ENCODE measurements at places on chromosomes 1 and 21.

DNA sequence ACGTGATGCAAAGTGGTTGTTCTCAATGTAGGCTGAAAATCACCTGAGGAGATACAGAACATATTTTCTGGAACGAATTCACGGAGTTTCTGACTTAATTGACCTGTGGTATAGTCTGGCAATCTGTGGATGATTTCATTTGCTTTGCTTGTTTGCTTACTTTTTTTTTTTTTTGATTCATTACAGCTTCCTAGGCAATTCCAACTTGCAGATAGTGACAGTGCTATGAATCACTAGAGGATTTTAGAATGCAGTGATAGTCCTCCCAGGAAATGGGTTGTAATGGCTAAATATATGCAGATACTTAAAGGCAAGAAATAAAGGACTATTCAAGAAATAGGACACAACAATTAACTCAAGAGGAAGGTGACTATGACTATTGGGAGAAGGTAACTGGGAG is 1378.1 kb upstream of the PRMT6 start:
- no peak for DNase-seq

DNA sequence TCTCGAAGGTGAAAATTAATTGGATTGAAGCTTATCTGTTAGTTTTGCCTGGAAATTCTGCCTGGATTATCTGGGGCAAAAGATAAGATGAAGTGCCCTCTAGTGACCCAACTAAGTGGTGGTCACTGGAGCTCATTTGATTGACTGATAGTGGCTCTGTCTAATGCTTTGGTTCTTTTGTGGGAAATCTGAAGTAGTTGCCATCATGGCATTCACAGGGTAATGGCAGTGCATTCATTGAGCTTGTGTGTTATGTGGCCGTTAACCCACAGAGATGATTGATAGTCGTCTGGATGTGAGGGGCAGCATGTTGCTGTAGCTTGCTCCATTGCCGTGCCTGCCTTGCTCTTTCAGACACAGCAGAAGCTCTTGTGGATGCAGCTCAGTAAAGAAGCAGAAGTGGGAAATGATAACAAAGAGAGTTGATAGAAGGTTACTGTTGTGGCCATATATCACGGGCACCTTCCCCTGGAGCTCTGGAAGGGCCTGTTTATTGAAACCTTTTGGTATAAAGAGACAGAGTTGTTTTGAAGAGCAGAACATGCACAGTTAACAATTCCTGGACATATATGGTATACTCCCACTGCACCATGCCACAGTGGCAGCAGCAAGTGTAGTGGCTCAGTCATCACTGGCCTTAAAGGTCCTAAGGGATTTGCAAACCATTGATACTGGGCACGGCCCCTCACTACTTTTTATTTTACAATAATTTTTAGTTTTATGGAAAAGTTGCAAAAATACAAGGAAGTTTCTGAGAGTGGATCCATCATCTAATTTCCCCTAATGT is 42.0 kb downstream of the CXADR start:
- DNase-seq = no peak

DNA sequence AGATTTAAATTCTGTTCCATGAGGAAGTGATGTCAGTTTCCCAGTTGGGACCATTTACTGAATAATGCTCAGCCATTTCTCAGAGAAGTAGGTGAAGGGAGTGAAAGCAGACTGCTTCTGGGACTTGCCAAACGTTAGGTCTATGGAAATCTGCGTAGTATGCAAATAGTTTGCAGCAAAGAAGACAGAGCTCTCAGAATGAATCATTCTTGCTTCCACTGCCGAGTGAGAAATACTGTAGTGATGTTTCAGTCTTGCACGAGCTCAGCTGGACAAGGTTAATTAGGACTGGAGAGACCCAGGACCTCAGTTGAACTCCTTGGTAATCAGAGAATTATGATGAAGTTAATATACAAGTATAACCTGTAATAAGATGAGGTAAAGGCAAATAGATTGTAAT is 317.7 kb upstream of the DAB1 start:
- DNase-seq = no peak

DNA sequence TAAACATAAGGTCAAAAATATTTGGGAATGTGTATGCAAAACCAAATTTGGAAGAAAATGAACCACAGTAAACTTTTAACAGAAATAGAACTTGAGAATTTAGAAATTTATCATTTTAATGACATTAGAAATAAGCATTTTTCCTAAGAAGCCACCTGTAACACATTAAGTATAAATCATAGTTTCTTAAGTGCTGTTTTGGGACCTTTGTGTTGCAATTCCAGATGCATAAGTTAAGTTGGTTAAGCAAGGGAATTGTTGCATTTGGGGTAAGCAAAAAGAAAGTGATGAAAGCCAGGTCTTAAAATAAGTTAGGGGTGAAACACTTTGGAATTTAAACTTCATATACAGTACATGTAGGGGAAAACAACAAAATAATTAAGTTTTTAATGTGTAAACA is 49.8 kb downstream of the CDKN2C start:
- DNase-seq = no peak

GRCh38 chr1:181936768-181937581 is 124.5 kb downstream of the ZNF648 start:
- peak; percentile 34 for DNase-seq

GRCh38 chr21:35204850-35205541 is 155.9 kb upstream of the RUNX1 start:
- DNase-seq = no peak

GRCh38 chr1:203121186-203122015 is 6.1 kb upstream of the ADORA1 start:
- no peak for DNase-seq

GRCh38 chr1:90724361-90724760 is 7.3 kb upstream of the BARHL2 start:
- DNase-seq = no peak

DNA sequence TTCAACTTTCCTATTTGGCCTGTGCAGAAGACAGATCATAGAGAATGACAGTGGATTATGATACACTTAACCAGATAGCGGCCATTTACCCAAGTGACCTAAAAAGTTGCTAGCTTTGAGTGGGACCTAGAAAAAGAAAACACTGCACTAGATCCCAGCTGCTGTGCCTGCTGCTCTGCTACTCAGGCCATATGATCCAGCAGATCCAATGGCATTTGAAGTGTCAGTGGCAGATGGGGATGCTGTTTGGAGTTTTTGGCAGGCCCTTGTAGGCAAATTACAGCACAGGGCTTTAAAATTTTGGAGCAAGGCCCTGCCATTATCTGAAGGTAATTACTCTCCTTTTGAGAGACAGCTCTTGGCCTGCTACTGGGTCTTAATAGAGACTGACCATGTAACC is 74.0 kb upstream of the KCNE2 start:
- DNase-seq = no peak

- DNase-seq = no peak
Measured at GRCh38 chr1:74609810-74610371, 63.7 kb downstream of the ERICH3 start.

- no peak for DNase-seq
Measured at GRCh38 chr1:236808564-236809130, 13.6 kb downstream of the MTR start.

DNA sequence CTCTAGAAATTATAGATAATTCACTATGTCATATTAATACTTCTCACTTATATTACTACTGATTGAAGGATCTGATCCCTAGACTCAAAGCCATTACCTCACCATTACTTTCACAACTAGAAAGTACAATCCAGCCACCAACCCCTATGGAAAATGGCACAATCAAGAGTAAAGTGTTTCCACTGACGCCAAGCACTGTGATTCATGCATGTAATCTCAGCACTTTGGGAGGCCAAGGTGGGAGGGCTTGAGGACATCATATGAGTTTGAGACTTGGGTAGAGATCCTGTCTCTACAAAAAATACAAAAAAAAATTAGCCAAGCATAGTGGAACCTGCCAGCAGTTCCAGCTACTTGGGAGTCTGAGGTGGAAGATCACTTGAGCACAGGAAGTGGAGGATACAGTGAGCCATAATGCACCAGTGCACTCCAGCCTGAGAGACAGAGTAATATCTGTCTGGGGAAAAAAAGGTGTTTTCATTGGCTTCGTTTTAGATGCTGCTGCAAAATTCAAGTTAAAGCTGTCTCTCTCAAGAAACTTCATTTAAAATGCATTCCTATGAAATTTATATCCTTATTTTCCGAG is 126.5 kb downstream of the AKT3 start:
- DNase-seq = no peak
